ENCODE measurements at places on chromosomes 2 and 18.
A peak's percentile ranks its signal among the peaks of the same experiment; 100 is the strongest.

- no peak for DNase-seq
Observed at GRCh38 chr18:2468051-2468450, 103.3 kb downstream of the METTL4 start.

DNA sequence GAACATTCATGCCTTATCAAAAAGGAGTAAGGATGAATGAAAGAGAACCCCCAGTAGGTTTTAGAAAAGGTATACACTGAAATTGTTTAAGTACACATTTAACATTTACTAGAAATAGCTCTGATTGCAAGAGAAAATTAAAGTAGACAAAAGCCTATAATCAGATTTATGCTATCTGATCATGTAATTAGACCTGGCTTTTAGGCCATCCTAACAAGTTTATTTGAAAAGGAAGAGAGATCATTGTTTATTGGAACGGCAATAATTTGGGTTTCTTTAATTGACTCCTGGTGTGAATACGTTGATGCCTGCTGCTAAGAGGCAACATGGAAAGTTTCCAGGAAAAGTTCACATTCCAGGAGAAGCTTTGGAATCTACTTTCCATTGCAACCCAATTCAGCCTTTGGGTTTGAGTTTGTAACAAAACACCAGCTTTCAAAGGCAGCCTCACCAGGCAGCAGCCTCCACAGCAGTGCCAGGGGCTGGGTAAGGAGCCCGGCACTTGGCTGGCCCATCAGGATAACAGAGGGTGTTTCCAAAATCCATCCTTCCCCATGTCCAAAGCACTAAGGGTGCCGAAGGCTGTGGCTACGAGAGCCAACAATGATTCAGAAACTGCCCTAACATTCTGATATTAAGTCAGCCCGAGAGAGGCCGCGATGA is 18.0 kb downstream of the FZD7 start:
- no peak for DNase-seq

DNA sequence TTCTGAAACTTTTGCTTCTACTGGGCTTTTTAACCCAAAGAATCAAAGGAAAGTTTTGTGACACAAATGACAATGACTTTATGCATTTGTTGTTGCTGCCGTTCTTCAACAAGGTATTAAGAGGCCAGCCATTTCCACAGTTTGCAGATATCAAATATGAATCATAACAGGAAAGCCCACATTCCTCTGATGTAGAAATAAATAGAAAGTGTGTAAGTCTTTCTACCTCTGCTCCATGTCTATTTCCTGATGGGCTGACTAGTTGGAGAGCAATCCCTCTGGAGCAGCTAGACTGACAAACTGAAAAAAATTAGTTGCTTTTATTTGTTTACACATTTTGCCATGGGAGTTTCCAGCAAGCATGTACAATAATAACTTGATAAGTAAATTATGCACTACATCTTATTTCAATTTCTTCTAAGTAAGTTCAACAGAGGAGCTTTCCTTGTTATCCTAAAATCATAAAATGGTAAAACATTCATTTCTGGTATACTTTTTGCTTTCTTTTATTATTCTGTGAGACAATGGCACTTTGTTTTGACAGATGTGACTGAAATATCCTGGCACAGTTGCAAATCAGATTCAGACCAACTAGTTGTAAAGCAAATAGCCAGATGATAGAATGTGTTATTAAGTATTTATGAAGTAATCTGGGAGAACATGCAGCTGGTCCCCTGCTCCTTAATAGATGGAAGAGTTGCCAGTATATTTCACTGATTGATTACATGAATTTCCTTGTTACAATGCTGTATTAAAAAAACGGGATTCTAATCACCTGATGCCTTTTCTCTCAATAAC is 266.7 kb downstream of the METTL4 start:
- peak; percentile 73 for DNase-seq

- no peak for DNase-seq
Observed at GRCh38 chr2:239476029-239476756, 75.4 kb upstream of the HDAC4 start.

GRCh38 chr18:64201781-64202180 is 52.9 kb upstream of the LINC00305 start:
- no peak for DNase-seq

DNA sequence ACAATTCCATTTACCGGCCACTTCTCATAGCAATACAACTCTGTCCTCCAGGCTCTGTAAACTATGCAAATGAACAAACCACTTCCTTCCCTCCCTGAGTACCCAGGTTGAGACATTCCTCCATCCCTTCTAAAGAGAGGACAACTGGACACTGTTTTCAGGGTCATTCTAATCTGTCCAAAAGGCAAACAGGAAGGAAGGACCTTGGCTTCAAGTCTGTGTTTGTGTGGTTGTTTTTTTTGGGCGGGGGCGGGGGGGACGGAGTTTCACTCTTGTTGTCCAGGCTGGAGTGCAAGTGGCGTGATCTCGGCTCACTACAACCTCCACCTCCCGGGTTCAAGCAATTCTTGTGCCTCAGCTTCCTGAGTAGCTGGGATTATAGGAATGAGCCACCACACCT is 3.3 kb downstream of the TFCP2L1 start:
- DNase-seq, result no peak

DNA sequence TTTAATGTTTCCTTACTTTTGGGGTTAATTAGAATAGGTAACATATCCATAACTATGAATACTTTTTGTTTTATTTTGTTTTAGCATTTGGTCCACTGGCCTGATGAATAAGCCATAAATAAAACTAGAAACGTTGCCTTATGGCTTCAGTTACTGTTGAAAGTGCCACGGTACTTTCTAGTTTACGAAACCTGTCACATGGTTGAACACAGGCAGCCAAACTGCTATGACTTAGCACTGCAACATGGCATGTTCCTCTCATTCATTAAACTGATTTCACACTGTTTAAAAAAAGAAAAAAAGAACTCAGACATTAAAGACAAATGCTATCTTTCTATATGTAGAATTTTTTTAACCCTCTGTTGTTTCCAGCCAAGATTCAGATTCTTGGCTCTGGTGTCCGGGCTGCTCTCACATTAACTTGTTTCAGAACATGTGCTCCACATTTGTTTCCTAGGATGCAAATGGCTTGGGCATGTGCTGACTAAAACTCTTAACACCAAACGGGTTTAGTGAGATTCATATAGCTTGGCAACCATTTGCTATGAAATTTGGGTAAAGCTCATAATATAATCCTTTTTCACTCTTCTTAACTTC is 323.9 kb upstream of the RND3 start:
- no peak for DNase-seq

Data from iris pigment epithelial cell (primary cell).